ENCODE measurements at places on chromosomes 12 and 14. TPM values are rescaled to one million over a fixed set of nuclear protein-coding genes. Genes with fewer than 3 reads are reported as not detected.

The KLRC3 gene
- total RNA-seq, result not detected

The PRKAB1 gene
- 27.9 TPM for total RNA-seq

The SELPLG gene
- 1.0 TPM for total RNA-seq

The CACNA2D4 gene
- total RNA-seq, result 0.14 TPM

The SPIC gene
- not detected for total RNA-seq

The FOXN4 gene
- not detected for total RNA-seq

The SERPINA9 gene
- not detected for total RNA-seq

The ENDOU gene
- not detected for total RNA-seq

The SLC2A13 gene
- 2.7 TPM for total RNA-seq

The SMOC1 gene
- total RNA-seq, result 1.3 TPM

The A2ML1 gene
- total RNA-seq, result not detected

The PLEKHD1 gene
- 0.07 TPM for total RNA-seq

The TWF1 gene
- total RNA-seq, result 99.3 TPM

The TMCC3 gene
- 11.8 TPM for total RNA-seq

The ACOT6 gene
- not detected for total RNA-seq

The COX8C gene
- total RNA-seq, result not detected

The HDAC7 gene
- 70.2 TPM for total RNA-seq

The RAB3IP gene
- 62.6 TPM for total RNA-seq

The SRRM4 gene
- total RNA-seq, result not detected

The DIO3 gene
- total RNA-seq, result not detected

The RASAL1 gene
- 2.0 TPM for total RNA-seq

The MMP14 gene
- total RNA-seq, result 227 TPM

The EGLN3 gene
- 7.0 TPM for total RNA-seq

The SLC8A3 gene
- total RNA-seq, result not detected

The TC2N gene
- total RNA-seq, result 3.0 TPM

The DDX54 gene
- total RNA-seq, result 112 TPM

The PTPN6 gene
- total RNA-seq, result 37.5 TPM

The RNASE3 gene
- not detected for total RNA-seq

The TMEM229B gene
- total RNA-seq, result 0.14 TPM

The TSHR gene
- total RNA-seq, result not detected

The NOXRED1 gene
- not detected for total RNA-seq

The TPH2 gene
- total RNA-seq, result not detected

The BMP4 gene
- total RNA-seq, result 9.3 TPM

The CLEC2A gene
- total RNA-seq, result not detected

The ERO1A gene
- total RNA-seq, result 79.4 TPM

The TSPAN19 gene
- not detected for total RNA-seq

The GNB3 gene
- total RNA-seq, result 0.29 TPM

The C14orf132 gene
- total RNA-seq, result 4.0 TPM

The WNT5B gene
- total RNA-seq, result 6.6 TPM

The SAMD15 gene
- total RNA-seq, result 0.40 TPM

The HRK gene
- total RNA-seq, result not detected

The EPYC gene
- not detected for total RNA-seq

All from epithelial cell of proximal tubule (primary cell).